ENCODE measurements at places on chromosomes 16 and 17. TPM values are rescaled to one million over a fixed set of nuclear protein-coding genes. Genes with fewer than 3 reads are reported as not detected.

SLC16A13 gene
- total RNA-seq = 11.8 TPM

ACSM3 gene
- total RNA-seq = 13.6 TPM

KCNH4 gene
- total RNA-seq = 0.80 TPM

B4GALNT2 gene
- 0.09 TPM for total RNA-seq

RNF40 gene
- 99.6 TPM for total RNA-seq

DYNLRB2 gene
- not detected for total RNA-seq

PABPN1L gene
- 0.67 TPM for total RNA-seq

NOG gene
- total RNA-seq = not detected

GINS2 gene
- 6.0 TPM for total RNA-seq

FAM171A2 gene
- 0.49 TPM for total RNA-seq

MXRA7 gene
- 13.5 TPM for total RNA-seq

CD300LF gene
- total RNA-seq = 0.33 TPM

STAT5B gene
- total RNA-seq = 82.6 TPM

COG4 gene
- 39.8 TPM for total RNA-seq

GNGT2 gene
- total RNA-seq = 8.1 TPM

TLCD2 gene
- 0.04 TPM for total RNA-seq

KCNJ18 gene
- total RNA-seq = not detected

SLFN14 gene
- total RNA-seq = not detected

CD19 gene
- 295 TPM for total RNA-seq

KRTAP4-1 gene
- not detected for total RNA-seq

KRT13 gene
- total RNA-seq = not detected

RPRML gene
- total RNA-seq = not detected

EVPL gene
- total RNA-seq = not detected

CCL17 gene
- 7.0 TPM for total RNA-seq

TBC1D3 gene
- 4.2 TPM for total RNA-seq

BIRC5 gene
- total RNA-seq = 1.0 TPM

SPATA22 gene
- not detected for total RNA-seq

FKBP10 gene
- 0.86 TPM for total RNA-seq

All from activated B cell treated with CpG ODN at 0.5 μM for 24 hours (primary cell).